ENCODE measurements at places on chromosomes 5 and 9.

- DNase-seq = no peak
These were observed 160.1 kb upstream of the DAB2 start for GRCh38 chr5:39584927-39585326.

DNA sequence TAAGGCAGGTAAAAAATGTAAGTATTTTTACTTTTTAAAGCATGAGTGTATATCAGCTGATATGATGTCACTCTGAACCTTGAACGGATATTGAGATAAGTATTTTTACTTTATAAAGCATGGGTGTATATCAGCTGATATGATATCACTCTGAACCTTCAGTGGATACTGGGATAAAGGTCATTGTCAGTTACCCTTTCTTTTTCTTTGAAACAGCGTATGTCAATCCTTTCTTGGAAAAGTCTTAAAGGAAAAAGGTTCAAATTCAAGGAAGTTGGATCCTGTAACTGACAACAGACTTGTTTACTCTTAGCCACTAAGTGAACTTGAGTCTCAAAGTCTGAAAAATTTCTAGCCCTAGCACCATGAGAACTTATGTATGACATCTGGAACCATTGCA is 61.7 kb upstream of the IFNK start:
- no peak for DNase-seq

DNA sequence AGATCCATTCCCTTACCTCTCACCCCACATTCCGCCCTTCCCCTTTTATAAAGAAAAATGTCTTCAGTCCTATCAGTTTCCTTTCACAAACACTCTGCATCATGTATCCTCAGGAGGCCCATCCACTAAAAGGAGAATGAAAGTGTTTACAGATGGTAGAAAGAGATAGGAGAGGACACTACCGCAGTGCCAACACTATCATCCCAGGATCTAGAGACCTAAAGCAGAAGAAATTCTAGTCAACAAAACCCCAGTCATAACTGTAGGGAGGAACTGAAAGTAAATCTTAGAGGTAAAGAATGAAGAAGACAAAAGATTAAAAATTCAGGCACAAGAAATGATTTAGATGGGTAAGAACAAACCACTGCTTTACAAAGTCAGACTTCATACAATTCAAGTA is 114.1 kb downstream of the MLLT3 start:
- DNase-seq = no peak

DNA sequence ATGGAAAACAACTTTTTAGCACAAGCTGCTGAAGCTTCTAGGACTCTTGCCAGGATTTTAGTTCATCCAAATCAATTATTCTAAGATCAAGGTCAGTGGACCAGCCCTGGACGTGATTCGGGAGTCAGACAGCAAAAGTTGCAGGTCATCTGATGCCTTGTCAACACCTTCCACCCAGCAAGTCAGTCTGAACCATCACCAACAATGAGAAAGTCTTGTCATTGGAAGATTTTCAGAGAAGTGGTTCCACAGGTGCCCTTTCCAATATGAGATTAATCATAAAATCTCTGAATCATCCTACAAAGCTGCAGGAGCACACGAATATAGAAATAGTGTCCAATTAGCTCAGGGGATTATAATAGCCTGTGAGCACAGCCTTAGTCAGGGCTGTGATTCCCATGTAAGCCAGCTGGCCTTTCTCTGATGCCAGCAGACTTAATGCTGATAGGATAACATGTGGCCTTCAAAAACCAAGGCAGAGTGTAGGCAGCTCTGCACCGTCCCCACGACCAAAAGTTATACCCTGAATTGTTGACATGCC is 445.0 kb upstream of the TRPC7 start:
- DNase-seq = peak; percentile 78

- no peak for DNase-seq
These were observed 172.8 kb downstream of the ERCC6L2 start for GRCh38 chr9:96048104-96048955.

GRCh38 chr9:137435980-137436760 is 5.0 kb downstream of the ENTPD8 start:
- no peak for DNase-seq

GRCh38 chr9:91844701-91845291 is 105.2 kb downstream of the ROR2 start:
- DNase-seq = no peak

DNA sequence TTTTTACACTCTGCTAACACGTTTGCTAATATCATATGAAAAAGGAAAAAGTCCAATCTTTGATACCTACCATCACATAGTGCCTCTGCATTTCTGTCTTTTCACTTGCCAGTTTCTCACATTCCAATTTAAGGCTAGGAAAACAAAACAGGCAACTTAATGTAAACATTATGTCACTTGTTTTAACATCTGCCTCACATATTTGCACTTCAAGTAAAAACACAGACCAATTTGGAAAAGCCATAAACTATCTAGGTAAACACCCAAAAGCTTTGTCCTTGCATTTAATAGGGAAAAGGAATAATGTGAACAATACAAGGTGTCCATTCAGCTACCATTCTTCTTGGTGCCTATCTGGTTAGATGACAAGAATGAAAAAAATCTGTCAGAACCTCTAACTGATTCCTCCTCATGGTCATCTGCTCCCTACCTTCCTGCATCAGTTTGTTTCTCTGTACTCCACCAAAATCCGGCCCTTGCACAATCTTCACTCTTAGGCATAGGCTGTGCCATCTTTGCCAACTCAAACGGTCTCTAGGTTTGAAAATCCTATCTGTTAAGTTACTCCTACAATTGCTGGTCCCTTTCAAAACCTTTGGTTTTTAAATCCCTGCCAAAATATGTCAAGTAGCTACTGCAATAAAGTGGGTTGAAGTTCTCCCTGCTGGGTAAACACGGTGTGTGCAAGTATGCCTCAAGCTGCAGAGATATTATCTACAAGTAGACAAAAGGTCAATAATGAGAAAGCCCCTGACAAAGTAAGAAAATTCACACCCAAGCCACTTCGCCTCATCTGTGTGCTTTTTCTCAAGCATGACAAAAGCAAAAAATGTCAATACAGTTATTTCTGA is 3.4 kb downstream of the TLE1 start:
- DNase-seq = no peak

DNA sequence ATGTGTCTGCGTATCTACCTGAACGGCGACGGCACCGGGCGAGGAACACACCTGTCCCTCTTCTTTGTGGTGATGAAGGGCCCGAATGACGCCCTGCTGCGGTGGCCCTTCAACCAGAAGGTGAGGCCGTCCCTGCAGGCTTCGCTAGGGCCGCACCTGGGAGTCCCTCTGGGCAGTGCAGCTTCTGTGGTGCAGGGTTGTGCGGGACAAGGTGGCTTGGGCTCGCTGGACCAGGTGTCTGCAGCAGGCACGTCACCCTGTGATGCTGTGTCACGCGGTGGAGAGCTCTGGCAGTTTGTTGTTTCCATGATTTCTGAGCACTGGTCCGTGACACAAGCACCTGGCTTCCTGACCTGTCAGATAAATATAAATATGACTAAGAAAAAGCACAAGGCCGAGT is 20.7 kb downstream of the FBXW5 start:
- no peak for DNase-seq

DNA sequence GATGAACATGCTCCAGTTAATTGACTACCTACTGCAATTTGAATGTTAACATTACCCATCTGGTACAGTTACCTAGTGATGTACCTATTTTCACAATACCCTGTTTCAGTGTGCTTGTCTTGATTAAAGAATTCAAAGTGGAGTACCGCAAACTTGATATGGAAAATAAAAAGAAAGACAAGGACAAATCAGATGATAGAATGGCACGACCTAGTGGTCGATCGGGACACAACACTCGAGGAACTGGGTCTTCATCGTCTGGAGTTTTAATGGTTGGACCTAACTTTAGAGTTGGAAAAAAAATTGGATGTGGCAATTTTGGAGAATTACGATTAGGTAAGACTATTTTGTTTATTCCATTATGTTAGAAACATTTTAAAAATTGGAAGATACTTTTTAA is 33.5 kb downstream of the CSNK1G3 start:
- DNase-seq = peak; percentile 22

GRCh38 chr5:10981932-10982331 is 220.9 kb upstream of the DAP start:
- DNase-seq = no peak

DNA sequence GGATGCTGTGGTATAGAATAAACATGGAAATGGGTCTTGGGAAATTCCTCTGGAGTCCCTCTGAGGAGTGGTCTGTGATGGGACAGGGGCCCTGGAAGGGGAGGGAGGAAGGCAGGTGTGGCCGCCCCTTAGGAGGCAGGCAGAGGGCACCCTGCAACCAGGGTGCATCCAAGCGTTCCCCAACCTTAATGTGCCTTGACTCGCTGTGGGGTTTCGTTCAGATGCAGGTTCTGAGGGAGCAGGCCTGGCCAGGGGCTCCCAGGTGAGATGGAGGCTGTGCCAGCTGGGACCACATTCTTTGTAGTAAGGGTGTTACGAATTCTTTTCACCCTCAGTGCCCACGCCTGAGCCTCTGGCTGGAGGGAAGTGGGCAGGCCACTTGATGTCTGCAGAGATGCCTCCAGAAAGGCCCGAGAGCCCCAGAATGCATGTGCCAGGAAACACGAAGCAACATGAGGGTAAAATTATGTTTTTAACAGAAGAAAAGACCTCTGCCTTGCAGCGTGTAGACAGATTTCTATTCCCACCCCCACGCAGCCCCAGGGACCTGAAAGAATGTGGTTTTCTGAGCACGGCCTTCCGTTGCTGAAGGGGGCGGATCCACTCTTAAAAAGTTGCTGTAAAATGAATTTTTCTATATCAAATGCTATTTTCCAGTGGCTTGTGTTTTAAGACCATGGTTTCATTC is 150.4 kb upstream of the IER5L start:
- no peak for DNase-seq

DNA sequence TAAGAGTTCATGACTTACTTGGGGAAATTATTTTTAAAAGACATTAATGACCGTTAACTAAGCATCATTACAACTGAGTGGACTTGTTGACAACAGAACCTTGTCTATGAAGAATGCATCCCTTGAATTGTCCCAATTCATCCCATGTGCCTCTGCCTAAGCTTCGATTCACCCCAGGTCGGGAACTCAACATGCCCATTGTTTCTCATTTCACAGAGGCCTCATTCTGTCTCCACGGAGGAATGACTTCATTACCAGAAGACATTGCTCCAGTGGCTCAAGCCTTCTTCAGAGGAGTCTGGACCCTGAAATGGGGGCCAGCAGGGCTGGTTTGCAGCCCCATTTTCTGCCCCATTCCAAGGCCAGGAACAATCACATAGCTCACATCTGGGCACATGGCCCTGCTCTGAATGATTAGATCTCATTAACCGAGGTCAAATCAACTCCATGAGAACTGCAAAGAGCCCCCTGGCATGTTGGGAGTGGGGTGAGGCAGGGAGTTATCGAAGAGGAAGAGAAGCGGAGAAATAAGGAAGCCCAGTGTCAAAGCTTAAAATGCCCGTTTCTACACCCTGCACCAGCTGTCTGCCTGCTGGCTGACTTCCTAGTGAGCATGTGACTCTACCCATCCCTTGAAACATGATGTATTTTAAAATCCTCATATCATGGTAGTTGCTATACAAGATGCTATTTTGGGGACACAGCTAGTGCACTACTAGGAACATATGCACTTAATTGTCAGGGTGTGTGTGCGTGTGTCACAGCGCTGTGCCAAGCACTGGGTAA is 137.3 kb downstream of the LHFPL2 start:
- DNase-seq = no peak

DNA sequence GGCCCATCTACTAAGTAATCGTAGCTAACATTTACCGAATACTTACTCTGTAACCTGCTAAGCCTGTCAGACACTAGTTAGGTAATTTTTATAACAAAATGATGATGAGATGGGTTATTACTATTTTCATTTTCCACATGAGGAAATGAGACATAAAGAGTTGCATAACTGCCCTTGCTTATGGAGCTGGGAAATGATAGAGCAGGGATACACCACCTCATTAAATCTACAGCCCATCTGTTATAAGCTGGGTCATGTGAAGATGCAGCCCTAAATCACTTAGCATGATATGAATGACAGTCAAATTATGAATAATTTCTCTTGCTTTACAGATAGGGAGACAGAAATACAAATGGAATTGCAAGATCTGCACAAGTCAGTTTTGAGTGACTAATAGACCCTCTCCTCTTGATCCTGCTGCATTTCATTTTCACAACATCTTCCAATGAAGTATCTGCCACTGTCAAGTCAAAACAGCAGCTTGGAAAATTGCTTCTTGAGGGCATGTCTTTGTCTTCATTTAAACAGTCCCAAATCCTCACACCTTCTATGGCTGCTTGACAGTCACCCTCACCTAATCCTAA is 364.7 kb downstream of the PRELID2 start:
- DNase-seq = no peak

DNA sequence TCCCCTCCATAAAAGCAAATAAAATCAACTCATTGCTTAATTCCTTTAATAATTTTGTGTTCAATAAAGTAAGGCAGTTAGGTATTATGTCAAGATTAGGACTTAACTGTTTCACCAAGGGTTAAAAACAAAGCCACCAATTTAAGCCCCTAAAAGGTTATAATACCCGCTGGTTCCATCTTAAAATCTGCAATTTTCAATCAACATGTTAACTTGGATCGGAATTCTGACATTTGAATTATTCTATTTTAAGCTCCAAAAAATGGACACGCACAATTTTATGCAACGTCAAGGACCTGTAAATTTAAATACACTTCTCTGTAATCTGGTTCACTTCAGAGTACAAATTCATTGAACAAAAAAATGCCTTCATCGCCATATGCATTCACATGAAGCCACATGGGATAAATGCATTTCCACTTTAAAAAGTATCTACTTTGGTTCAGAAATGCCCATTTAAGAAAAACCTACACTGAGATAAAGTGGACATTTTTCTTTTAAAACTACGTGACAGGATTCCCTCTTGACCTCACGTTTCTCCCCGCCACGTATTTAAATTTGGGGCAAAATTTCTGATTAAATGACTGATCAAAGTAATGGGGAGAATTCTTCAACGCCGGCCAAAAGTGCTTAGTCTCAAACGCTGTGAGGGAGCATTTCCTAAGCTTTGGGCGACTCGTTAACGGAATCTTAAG is 721 bp downstream of the GIN1 start:
- DNase-seq = peak; percentile 22

GRCh38 chr5:73587923-73588322 is 22.4 kb downstream of the UTP15 start:
- DNase-seq = no peak

DNA sequence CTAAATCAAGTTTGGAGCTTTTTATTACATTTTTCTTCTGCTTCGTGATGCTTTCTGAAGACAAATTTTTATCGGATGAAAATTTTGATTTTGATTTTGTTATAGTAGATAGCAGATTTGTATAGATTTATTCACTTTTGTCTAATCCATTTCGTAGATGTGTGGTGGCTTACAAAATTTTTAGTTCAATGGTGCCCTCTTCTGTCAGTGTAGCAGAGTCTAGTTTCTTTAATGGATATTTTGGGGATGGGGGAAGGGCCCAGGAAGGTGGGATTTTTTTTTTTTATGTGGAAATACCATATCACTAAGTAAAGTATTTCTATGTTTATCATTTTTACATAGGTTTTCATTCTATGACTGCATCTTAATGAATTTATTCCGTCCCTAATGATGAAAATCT is 259.9 kb upstream of the TARS1 start:
- peak; percentile 57 for DNase-seq

- DNase-seq = no peak
These were observed 82.9 kb upstream of the NTRK2 start for GRCh38 chr9:84586662-84587061.
